SK-MEL-5 (cell line): ENCODE measurements at places on chromosomes 12 and 14.
A peak's percentile ranks its signal among the peaks of the same experiment; 100 is the strongest.

- peak; percentile 35 for DNase-seq
Observed at GRCh38 chr14:96267336-96267735, 11.3 kb downstream of the BDKRB1 start.

- DNase-seq = no peak
Observed at GRCh38 chr14:98408713-98409112, 863.3 kb downstream of the BCL11B start.

GRCh38 chr12:65248656-65249633, 29.5 kb upstream of the MSRB3 start:
- no peak for DNase-seq

GRCh38 chr14:58760121-58760520, 122.4 kb downstream of the DACT1 start:
- DNase-seq = no peak

DNA sequence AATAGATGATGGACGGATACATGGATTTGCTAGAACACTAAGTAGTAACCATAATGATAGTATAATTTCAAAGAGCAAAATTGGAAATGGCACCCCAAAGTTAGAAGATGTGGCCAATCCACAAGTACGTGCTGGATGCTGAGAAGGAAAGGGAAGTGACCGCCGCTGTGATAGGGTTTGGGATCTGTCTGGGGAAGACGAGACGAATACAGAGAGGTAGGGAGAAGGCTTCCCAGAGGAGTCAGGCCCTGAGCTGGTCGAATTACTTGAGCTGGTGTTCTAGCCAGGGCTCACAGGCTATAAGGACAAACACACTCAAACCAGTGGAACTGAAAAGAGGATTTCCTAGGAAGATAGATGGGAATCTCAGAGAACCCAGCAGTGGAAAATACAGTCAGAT, 9.4 kb upstream of the ACVR1B start:
- DNase-seq = no peak

DNA sequence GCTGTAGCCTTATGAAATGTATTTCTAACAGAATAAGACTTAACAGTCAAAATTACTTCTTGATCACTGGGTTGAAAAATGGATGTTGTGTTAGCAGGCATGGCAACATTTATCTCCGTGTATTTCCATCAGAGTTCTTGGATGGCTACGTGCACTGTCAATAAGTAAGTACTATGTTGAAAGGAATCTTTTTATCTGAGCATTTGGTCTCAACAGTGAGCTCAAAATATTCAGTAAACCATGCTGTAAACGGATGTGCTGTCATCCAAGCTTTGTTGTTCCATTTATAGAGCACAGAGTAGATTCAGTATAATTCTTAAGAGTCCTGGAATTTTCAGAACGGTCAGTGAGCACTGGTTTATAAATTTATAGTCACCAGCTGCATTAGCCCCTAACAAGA, 15.5 kb downstream of the SCAF11 start:
- DNase-seq = no peak

GRCh38 chr14:24607081-24607480, 2.4 kb downstream of the GZMH start:
- no peak for DNase-seq

GRCh38 chr12:102879144-102879763, 37.8 kb downstream of the PAH start:
- peak; percentile 90 for DNase-seq

DNA sequence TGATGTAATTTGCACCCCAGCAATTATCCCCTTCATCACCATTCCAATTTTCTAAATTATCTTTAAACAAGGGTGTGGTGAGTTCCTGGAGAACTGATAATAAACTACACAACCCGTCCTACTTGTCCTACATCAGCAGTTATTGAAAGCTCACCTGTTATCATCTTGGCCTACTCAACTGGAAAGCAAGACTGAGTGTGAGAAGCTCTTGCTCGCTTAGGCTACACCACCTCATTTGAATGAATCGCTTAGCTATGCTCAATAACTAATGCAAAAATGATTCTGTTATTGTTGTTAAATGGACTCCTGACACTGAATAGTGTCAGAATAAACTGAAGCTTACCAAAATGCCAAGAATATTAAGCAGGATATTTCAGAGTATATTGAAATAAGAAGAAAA, 115.4 kb upstream of the BTG1 start:
- no peak for DNase-seq

DNA sequence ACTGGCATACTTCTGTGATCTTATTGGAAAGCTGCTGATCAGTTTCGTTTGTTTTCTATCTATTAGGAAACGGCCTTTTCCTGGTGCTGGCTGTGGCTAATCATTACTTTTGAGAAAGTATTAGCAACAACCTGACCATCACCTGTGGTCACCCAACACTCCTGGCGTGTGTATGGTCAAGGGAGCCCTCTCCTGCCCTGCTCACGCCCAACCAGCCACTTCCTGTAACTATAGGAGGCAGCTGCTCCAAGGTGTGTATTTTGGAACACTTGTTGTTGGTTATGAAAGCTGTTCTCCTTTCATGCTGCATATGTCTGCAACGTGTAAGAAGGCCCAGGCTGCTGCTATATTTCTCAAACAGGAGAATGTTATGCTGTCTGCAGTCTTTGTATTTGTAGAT, 1582.8 kb downstream of the AACS start:
- DNase-seq = no peak

DNA sequence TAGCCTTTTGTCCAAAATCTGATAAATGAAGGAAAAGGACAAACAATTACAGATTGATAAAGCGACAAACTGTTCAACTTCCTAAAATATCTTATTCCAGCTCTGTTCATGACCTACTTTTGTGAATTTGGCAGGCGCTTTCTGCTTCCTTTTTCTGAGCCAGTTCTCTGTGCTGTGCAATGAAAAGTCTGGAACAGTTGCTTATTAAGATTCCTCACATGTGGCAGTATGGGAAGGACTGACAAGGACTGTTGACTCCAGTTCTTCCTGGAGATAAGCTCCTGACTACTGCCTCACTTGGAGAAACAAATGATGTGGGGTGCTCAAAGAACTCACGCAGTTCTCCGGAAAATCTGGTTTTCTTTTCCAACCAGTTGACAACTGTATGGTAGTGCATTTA, 58.3 kb upstream of the ANP32D start:
- DNase-seq = no peak

GRCh38 chr12:115426732-115427131, 742.8 kb upstream of the TBX3 start:
- DNase-seq = no peak

DNA sequence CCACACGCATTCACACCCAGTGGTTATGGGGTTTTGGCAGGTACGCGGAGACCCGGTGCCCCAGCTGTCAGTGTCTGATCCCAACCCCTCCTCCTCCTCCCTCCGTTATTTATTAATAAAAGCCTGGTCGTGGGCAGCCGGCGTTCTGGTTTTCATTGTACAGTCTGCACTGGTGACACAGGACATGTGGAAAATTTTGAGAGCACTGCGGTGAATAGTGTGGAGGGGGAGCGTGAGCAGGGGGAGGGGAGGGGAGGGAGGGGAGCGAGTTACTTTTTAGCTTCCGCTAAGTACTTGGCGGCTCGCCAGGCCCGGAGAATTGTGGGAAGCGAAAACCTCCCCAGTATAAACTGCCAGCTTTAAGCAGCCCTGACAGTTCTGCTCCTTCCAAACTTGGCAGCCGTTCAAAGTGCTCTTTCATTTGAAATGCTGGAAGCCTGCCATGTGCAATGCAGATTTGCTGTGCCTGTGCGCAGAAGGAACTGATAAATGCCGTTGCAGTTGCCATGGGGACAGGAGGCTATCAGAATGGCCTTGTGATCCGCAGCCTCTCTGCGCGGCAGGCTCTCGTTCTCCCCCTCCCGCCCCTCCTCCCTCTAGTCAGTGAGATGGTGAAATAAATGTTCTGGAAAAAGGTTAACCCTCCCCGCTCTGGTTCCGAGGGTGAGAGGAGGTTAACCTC, 11.7 kb upstream of the IRF2BPL start:
- DNase-seq = peak; percentile 100

GRCh38 chr12:93968536-93969285, 179.7 kb upstream of the PLXNC1 start:
- no peak for DNase-seq

- no peak for DNase-seq
Observed at GRCh38 chr14:99667821-99668220, 16.3 kb upstream of the CYP46A1 start.

DNA sequence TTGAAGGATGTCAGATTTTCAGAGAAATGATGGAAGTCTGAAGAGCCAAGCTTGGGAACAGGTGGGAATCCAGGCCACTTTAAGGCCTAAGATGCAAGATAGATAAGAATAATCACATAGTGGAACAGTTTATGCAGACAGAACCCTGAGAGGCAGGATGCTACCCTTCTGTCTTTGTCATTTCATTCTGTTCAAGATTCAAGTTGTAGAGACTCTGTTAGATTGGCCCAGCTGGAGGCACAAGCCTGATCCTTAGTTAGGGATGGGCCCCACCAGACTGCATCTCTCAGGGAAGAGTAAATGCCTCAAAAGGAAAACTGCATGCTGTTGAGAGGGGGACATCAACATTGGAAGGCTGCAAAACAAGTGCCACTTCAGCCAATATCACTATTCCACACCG, 287.0 kb downstream of the PCNX1 start:
- no peak for DNase-seq

GRCh38 chr14:36493761-36494160, 26.3 kb downstream of the NKX2-1 start:
- no peak for DNase-seq

DNA sequence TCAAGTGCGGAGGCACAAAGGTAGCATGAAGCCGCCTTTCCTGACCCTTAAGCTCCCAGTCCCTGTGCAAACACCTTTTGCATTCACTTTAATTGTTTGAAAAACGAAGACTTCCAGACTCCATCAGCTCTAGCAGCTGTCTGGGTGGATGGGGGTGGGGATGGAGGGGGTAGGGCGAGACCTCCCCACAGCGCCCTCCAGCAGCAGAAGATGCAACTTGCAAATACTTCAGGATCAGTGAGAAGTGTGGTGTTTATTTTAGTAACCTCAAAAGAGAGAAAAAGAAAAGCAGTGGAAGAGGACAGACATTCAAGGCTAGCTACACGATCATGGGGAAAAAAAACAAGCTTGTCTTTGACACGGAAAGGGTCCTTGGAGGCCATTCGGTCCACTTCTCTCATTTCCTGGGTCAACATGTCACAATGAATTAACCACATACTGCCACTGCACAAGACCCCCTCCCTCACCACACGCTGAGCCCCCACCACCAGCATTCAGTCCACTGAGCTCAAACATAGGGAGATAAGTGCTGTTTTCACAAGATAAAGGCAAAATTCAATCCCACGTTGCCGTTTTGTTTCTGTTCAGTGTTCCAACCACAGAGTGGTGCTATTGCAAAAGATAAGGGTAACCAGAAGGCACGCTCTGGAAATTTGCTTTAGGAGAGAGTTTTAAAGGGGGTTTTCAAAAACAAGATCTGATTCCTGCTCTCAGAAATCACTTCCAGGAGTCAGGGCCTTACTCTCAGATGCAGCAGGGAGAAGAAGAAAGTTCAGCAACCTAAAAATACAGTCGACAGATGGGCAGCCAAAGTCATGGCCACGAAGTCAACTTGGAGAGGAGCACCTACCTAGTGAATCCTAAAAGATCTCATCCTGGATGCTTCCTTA, 3.3 kb upstream of the NTF3 start:
- DNase-seq = peak; percentile 49

DNA sequence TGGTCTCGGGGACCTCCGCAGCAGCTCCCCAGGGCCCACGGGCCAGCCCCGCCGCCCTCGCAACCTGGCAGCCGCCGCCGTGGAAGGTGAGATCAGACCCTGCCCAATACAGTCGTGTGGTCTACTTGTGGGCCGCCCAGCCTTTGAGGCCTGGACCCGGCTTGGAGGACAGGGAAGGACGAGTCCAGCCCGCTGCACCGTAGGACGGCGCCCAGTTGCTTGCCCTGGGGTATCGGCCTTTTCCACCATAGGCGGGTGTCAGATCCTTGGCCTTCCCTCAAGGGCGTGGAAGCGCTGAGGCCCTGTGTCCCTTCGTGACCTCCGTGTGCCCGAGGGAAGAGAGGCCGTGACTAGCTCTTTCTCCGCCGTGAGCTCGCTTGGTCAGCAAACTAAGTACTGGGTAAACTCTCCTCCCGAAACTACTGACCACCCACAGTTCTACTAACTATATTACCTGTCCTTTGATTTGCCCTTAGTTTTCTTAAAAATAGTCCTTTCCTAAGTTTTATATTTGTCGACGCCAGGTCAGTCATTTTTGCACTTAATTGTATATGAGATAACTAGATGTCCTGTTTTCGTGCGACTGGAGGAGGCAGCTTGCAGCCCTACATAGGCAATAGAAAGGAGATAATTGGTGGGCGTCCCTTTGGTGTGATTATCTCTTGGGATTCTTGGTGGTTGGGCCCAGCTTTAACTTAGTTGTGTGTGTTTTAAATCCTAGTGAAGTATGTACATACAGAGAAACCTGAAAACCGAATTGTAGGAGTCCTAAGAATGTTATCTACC, 757 bp downstream of the SLC25A3 start:
- DNase-seq = peak; percentile 36

- no peak for DNase-seq
Observed at GRCh38 chr14:82655770-82656169, 1122.1 kb upstream of the SEL1L start.

DNA sequence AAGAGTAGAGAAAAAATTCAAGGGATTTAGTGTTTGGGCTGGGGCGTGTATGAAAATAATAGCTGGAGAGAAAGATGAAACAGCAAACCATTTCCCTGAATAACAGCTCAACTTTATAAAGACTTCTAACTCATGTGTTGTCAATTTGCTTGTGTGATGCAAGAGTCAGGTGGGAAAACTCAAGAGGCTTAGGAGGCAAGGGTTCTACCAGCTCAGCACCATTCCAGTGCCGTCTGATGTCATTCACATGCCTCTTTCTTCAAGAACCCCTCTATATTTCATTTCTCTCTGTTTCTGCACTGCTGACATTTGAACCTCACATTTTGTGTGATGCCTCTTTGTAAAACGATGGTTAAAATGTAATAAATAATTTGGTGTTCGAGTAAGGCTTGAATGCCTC, 192.2 kb downstream of the PRKD1 start:
- DNase-seq = no peak

DNA sequence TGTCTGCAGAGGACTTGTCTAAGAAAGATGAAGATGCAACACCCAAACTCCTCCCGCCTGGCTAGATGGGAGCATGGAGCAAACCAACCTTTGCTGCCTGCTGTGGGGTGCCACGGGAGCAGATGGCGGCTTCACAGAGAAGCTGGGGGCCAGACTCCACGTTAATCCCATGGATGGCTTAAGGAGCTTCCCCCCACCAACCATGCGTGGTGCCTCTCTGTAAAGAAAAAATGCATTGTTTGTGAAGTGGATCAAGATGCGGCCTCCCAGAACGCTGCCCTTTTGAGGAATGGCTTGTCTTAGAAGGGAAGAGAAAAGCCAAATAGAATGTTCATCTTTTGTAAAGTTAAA, 15.6 kb downstream of the MVK start:
- DNase-seq = no peak

GRCh38 chr14:61841145-61841544, 78.9 kb downstream of the SNAPC1 start:
- DNase-seq = no peak
